H9 (cell line): ENCODE measurements at places on chromosomes 12 and 14. TPM values are rescaled to one million over a fixed set of nuclear protein-coding genes. Genes with fewer than 3 reads are reported as not detected.

- DNase-seq = no peak
These were observed 5.5 kb upstream of the G2E3 start for GRCh38 chr14:30553311-30553989.

- DNase-seq = no peak
These were observed 1.6 kb upstream of the MLXIP start for GRCh38 chr12:122076743-122077495.

DNA sequence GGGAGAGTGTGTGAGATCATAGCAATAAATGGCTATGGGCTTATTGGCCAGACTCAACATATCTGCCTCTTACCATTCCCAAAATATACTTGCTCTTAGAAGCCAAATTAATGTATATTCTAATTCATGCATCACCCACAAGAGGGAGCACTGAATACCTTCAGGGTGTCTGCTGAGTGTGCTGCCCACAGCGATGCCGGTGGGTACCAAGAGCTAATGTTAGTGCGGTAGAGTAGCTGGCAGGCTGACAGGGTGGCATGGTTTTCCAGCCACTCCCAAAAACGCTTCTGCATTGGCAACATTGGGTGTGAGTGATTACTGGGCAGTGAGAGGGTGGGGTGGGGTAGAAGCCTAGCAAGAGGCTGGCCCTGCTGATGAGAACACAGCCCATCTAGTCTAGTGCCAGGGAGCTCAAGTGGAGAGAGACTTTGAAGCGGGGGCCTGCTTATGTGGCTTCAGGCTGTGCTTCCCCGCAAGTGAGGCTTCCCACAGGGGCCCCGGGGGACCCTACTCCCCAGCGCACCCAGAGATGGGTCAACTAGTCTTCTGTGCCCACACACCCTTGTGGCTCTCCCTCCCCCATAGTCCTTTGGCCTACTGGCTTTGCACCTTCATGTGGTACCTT, 9.2 kb upstream of the PLEKHD1 start:
- DNase-seq = no peak

- DNase-seq = peak; percentile 39
These were observed 281.7 kb upstream of the AMIGO2 start for GRCh38 chr12:47361389-47362021.

DNA sequence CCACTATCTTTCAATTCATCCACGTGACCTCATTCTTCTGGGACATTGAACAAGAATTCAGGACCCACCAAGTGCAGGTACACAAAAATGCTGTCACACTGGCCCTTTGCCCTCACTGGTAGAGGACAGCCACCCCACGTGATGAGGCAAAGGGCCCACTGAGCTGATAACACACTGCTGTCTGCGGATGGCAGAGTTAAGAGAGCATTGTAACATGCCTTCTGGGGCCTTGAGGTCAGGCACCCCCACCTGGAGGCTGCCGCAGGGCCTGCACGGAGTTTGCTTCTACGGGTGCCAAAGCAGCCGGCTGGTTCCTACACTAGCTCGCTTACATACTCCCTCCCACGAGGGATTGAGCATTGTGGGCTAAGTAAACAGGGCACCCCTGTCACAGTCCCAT, 101.0 kb downstream of the LRIG3 start:
- peak; percentile 38 for DNase-seq

GRCh38 chr14:99626041-99626648, 18.8 kb upstream of the HHIPL1 start:
- no peak for DNase-seq

GRCh38 chr12:51200806-51201205, 17.1 kb downstream of the POU6F1 start:
- no peak for DNase-seq

GRCh38 chr14:59755409-59756135, 115.0 kb downstream of the RTN1 start:
- DNase-seq = no peak

GRCh38 chr14:106318700-106319099, 792.3 kb downstream of the TMEM121 start:
- no peak for DNase-seq

- DNase-seq = no peak
These were observed 762.4 kb downstream of the SLC6A15 start for GRCh38 chr12:84150201-84150600.

DNA sequence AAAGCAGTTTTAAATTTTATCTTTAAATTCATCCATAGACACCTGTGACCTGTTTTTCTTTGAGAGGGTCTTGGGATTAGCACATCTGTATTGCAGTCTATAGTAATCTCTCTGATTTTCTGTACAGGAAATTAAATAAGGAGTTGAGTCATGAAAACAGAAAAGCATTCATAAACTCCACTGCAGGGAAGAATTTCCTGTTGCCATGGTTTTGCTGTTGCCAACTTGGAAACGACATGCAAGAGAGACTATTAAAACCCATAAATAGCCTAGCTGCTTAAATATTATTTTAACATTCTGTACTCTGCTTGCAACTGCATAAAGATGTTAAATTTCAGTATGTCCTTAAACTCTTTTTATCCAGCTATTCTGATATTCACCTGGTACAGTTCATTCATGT, 281.0 kb upstream of the RGS6 start:
- no peak for DNase-seq

GRCh38 chr12:113333877-113334785, 778 bp downstream of the SLC8B1 start:
- no peak for DNase-seq

DNA sequence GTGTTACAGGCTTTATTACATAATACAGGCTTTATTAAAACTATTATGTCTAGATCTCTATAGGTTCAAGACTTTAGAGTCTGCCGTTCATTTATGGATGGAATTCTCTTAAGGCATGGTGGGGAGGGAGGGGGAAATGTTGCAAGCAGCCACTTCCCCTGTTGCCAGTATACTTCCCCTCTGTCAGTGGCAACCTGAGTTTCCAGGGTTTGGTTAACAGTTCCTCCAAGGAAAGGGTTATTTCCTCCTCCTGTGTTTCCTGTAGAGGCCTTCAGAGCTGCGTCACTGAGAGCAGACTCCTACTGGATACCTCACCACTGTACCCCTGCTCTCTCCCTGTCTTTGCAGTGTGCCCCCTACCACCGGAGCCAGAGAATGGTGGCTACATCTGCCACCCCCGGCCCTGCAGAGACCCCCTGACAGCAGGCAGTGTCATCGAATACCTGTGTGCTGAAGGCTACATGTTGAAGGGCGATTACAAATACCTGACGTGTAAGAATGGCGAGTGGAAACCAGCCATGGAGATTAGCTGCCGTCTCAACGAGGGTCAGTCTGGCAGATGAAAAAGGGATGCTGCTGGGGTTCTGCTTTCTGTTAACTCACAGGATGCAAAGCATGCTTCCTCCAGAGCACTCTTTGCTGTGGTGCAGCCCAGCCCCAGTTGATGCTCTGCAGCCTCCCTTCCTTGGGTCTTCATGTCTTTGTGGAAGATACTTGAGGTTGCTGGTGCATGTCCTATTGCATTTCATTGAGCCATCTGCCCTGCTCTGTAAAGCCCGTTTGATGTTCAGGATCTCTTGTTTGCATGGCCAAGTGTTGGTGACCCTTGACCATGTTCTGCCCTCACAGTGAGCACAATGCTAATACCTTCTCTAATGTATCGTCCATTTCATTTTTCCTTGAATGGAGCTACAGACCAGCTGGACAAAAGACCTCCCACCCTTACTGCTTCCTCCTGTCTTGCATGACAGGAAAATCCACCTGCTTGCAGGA, 63.6 kb upstream of the SRSF5 start:
- no peak for DNase-seq

- peak; percentile 45 for DNase-seq
These were observed 143.6 kb downstream of the DYRK2 start for GRCh38 chr12:67792185-67792584.

GRCh38 chr12:57235017-57235727, 5.7 kb downstream of the SHMT2 start:
- DNase-seq = peak; percentile 92

GRCh38 chr12:119338593-119339363, 4.2 kb downstream of the CCDC60 start:
- no peak for DNase-seq

DNA sequence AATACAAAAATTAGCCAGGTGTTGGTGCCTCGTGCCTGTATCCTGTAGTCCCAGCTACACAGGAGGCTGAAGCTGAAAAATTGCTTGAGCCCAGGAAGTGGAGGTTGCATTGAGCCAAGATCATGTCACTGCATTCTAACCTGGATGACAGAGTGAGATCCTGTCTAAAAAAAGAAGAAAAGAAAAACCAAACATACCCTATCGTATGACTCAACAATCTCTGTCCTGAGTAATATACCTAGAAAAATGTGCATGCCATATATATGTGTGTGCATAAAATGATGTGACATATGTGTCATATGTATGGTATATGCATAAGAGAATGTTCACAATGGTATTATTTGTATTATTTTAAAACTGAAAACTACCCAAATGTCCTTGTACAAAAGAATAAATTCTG, 261.5 kb upstream of the CLEC14A start:
- DNase-seq = no peak

DNA sequence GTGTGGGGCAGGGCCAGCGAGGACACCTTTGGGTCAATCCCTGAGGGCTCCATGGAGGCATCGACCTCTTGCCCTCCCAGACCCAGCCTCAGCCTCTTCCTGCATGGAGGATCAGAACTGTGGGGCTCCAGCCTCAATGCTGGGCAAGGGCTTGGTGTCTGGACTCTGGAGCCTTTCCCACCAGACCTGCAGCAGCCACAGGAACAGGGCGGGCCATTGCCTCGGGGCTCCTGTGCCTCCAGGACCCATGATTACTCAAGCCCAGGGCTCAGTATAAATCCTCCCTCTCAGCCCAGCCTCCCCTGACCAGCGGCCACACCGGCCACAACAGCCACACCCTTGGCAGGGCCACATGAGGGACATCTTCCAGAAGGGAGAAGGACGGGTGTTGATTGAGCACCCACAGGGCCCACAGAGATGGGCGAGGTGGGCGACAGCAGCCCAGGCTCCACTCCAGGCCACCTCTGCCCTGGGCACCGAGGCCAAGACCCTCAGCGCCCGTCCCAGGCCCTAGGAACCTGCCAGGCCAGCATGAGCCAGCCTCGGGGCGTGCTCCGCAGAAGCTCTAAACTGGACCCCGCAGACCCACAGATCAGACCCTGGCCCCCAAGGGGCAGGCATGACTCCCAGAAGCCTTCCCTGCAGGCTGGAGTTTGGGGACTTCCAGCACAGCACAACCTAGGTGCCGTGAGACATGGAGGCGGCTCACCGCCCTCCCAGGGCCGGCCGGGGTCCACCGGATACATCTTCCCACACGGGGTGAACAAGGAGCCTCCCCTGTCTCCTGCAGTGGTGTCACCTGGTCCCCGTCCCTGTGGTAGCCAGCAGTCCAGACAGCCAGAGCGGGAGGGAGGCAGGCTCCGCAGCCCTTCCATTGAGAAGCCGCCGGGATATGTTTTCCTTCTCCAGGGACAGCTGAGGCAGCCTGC, 25.1 kb downstream of the NCOR2 start:
- no peak for DNase-seq

GRCh38 chr14:68784226-68784910, 8.5 kb downstream of the ZFP36L1 start:
- no peak for DNase-seq

DNA sequence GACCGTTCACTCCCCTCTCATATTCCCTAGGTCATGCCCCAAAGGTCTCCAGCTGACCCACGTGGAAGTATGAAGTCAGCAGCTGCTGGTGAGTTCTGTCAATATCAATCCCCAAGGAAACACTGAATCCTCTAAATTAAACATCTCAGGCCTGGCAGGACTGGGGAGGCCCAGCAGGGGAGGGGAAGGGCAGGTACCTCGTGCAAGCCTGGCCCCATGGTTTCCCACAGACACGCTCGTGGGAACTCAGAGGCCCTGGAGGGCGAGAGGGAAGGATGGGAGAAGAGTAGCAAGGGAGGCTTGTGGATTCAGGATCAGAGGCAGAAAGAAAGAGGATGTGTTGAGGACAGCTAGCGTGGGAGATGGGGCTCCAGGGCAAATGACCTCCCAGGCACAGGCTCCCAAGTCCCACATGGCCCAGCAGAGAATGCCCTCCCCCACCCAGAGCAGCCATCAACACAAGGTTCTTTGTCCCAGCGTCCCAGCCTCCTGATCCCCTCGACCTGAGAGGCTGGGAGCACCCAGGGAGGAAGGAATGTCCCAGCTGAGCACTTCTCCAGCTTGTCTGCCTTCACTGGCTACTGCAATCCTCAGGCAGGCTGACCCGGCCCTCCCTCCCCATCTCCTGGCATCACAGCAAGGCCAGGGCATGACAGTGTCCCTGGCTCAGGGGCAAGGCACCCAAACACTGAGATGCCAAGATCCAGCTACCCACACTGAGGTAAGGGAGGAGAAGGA, 20.1 kb upstream of the RPLP0 start:
- no peak for DNase-seq

GRCh38 chr14:104460791-104461651, 118.5 kb upstream of the C14orf180 start:
- peak; percentile 73 for DNase-seq

- peak; percentile 89 for DNase-seq
These were observed at the start of gene PPP2R5C for GRCh38 chr14:101761032-101761880. Gene PPP2R5C, plus strand, starts transcription at chr14:101761709. Its CDS starts 185 bp downstream, at chr14:101761894.

GRCh38 chr12:40123496-40123895, 17.6 kb upstream of the SLC2A13 start:
- DNase-seq = no peak

DNA sequence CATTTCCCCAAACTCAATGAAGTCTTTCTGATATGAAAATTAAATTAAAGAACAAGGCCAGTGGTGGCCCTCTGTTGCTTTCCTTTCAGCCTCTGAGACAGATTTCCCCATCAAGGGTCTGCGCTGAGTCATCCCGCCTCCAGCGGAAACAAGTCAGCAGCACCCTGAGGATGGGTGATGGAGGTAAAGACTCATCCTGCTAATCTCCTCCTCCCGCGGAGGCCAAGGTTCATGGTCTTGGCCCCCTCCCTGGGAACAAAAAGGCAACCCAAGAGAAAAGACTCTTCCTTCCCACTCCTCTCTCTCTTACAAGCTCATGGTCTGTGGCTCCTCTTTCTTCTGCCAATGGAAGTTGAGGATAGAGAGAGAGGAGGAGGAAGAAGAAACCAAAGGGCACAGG, 9.0 kb upstream of the NUMB start:
- no peak for DNase-seq

GRCh38 chr12:82665142-82665923, 21.4 kb upstream of the TMTC2 start:
- DNase-seq = peak; percentile 46

Gene TSPAN19
- not detected in 2 replicates for total RNA-seq

Gene PIK3C2G
- total RNA-seq = not detected in 2 replicates

Gene TAC3
- total RNA-seq = 4.4 and 6.2 TPM in 2 replicates

Gene PTPRR
- total RNA-seq = 0.22 and 0.24 TPM in 2 replicates

Gene LRTM2
- not detected in 2 replicates for total RNA-seq

Gene PITPNM2
- total RNA-seq = 1.2 and 1.8 TPM in 2 replicates

Gene SERPINA1
- not detected in 2 replicates for total RNA-seq

Gene P2RX7
- total RNA-seq = 0.09 TPM in 1 of 2 replicates, not detected in the other

Gene LRFN5
- total RNA-seq = 1.3 and 3.0 TPM in 2 replicates

Gene RPGRIP1
- 0.07 and 0.59 TPM in 2 replicates for total RNA-seq

Gene TDRD9
- not detected in 2 replicates for total RNA-seq

Gene CYP27B1
- 6.1 and 6.5 TPM in 2 replicates for total RNA-seq

Gene KRT6C
- not detected in 2 replicates for total RNA-seq

Gene EXD2
- 19.6 and 20.0 TPM in 2 replicates for total RNA-seq

Gene RPS6KA5
- total RNA-seq = 3.7 and 3.8 TPM in 2 replicates

Gene HOXC11
- total RNA-seq = not detected in 2 replicates

Gene KIF5A
- 17.7 and 18.5 TPM in 2 replicates for total RNA-seq

Gene PRB2
- not detected in 2 replicates for total RNA-seq
